ENCODE measurements at places on chromosomes 13 and 19.
A peak's percentile ranks its signal among the peaks of the same experiment; 100 is the strongest.

GRCh38 chr13:98913741-98914140, 64.1 kb downstream of the DOCK9 start:
- DNase-seq = no peak

GRCh38 chr13:49409008-49409407, 34.9 kb downstream of the CAB39L start:
- no peak for DNase-seq

- DNase-seq = no peak
These were observed 1.5 kb downstream of the C3 start for GRCh38 chr19:6718741-6719539.

GRCh38 chr13:19589312-19589711, 28.0 kb upstream of the TPTE2 start:
- DNase-seq = no peak

- DNase-seq = no peak
These were observed 16.9 kb downstream of the COG3 start for GRCh38 chr13:45481688-45482087.

GRCh38 chr13:45464687-45465453, at the start of gene COG3:
Gene COG3 (plus strand): TSS chr13:45464939. CDS start chr13:45465037, 98 bp downstream.
- DNase-seq = peak; percentile 93

DNA sequence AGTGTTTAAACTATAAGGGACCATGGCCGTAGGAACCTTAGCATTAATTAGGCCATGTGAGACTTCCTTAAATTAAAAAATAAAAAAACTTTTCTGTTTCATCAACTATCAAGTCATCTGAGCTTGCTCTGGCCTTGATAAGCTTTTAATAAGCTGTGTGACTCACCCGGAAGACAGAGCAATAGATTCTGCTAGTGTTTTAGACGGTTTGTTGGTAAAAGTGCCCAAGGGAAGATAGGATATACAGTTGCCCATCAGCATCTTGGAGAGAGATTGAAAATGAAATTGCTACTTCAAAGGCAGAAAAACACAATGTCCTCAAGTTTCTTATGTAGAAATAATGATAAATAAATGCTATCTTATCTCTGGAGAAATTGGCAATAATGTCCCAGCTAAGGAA, 31.2 kb upstream of the RCBTB2 start:
- no peak for DNase-seq

DNA sequence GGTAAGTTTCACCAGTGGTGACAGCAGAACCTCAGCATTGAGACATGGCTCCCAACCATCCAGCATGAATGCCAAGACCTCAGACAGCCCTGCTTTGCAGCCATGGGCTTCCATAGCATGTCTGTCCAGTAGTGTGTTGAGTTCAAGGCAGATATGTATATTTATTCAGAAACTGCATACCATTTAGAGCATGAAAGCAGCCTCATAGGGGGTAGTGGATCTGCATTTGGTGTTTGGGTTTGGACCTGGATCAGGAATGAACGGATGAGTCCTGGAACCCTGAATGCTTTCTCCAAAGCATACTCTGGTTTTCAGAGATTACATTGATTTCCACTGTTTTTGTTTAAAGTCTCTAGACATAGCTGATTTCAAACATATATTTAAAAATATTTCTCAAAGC, 114.3 kb downstream of the ESD start:
- no peak for DNase-seq

DNA sequence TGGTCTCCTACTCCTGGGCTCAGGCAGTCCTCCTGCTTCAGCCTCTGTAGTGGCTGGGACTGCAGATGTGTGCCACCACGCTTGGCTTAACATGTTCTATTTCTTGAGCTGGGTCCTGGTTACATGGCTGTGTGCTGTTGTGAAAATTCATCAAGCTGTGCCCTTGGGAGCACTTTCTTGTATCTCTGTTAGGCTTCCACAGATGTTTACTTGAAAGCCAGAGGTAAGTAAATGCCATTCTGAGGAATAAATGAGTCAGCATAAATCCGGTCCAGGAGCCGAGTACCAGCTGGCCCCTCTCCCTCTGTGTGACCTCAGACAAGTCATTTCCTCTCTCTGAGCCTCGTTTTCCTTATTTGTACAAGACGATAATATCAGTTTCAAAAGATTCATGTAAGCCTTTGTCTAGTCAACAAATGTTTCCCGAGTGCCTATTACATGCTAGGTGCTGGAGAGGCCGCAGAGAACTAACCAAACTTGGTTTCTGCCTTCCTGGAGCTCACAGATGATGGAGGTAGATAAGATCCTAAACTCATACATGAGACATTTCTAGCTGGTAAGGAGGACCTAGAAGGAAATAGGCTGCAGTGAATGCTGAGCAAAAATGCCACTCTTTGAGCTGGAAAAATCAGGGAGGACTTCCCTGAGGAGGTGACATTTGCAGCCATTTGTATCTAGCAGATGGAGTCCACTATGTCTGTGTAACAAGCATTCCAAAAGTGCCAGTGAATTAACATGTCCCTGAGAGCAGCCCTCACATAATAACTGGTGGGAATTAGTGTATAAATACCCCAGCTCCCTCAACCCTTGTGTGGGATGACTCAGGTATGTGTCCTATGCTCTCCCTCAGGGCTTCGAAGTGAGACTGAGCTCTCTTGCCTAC, 2.7 kb upstream of the RASAL3 start:
- no peak for DNase-seq

- DNase-seq = no peak
These were observed 71.9 kb downstream of the OLFM4 start for GRCh38 chr13:53100394-53101063.

- DNase-seq = no peak
These were observed 12.3 kb downstream of the TUBGCP3 start for GRCh38 chr13:112575675-112576074.

DNA sequence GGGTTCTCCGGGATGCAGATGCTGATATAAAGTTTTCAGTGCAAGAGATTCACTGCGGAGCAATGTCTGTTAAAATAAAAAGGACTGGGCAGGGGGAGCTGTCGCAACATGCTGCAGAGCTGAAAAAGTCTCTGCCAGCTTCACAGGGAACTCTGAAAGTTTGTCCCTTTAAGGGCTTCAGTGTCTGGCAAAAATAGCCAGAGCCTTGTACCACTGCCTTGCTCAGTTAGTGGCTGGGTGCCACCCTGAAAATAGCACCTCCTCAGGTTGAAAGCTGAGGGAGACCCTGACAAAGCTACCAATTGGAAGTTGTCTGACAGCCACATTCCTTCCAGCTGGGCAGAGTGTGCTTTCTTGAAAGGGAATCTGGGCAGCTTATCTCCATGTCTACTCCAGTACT, 3.0 kb upstream of the NDFIP2 start:
- peak; percentile 22 for DNase-seq

DNA sequence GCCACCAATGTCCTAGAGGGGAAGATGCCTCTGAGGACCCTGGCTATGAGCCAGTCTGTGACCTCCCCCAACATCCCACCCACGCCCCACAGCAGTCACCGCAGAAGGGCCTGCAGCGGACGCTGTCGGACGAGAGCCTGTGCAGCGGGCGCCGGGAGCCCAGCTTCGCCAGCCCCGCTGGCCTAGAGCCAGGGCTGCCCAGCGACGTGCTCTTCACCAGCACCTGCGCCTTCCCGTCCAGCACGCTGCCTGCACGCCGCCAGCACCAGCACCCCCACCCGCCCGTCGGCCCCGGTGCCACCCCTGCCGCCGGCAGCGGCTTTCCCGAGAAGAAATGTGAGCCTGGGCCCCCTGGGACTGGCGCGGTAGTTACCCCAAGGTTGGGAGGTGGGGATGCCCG, 30.6 kb downstream of the DPF1 start:
- DNase-seq = no peak

All from occipital lobe (tissue), 3 donors.